ENCODE measurements at places on chromosomes 2 and 18.
A peak's percentile ranks its signal among the peaks of the same experiment; 100 is the strongest.

GRCh38 chr2:43230951-43231827 lies 4.8 kb upstream of the ZFP36L2 start:
- no peak for DNase-seq

GRCh38 chr2:157856187-157856515 lies 20.0 kb downstream of the ACVR1 start:
- DNase-seq = no peak

DNA sequence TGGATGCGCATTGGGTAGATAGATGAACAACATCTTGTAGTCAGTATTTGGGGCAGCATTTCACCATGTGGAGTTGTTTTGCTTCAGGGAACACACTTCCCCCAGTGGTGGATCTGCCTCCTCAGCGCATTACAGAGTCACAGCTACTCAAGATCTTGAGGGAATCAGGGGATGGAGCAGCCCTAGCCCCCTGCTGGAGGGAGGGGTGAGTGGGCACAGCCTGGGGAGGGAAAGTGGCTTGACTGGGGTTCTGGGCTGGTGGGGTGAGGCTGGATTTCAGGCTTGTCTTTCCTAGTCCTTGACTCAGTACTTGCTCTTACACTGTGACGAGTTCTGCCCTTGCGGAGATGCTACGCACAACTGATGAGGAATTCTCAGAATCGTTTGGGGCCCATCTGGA lies 271.0 kb upstream of the HS6ST1 start:
- DNase-seq = no peak

DNA sequence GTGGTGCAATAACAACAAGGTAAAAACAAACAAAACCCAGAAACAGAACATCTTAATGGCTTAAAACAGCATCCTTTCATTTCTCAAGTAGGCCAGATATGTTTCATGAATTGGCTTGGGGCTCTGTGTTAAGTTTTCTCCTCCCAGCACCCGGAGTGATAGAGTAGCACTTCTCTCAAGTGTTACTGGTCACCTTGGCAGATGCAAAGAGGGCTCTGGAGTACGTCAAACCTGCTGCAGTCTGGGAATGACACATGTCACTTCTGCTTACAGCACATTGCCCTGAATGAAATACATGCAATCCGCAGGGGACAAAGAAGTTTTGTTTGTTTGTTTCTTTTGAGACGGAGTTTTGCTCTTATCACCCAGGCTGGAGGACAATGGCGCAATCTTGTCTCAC lies 639.3 kb downstream of the CNTNAP5 start:
- DNase-seq = no peak

DNA sequence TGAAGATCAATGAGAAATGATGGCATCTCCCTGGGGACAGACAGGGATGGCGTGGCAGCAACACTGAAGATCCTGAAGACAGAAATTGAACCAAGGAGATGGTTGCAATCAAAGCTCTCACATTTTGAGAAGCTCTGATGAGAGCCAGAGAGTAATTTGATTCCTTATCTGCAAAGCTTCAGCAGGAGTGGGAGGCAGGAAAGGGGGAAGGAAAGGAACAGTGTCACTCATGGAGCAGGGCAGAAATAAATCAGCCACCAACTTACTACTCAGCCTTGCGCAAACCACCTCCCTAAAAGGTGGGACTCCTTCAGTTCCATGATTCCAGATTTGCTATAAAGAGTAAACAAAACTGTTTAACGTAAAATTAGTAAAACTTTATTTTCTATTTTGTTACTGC lies 119.2 kb downstream of the CACNB4 start:
- DNase-seq = no peak

- no peak for DNase-seq
Measured at GRCh38 chr2:140164449-140164848, 1384.3 kb upstream of the NXPH2 start.

GRCh38 chr2:232512602-232513001 lies 7.6 kb upstream of the PRSS56 start:
- DNase-seq = peak; percentile 93

DNA sequence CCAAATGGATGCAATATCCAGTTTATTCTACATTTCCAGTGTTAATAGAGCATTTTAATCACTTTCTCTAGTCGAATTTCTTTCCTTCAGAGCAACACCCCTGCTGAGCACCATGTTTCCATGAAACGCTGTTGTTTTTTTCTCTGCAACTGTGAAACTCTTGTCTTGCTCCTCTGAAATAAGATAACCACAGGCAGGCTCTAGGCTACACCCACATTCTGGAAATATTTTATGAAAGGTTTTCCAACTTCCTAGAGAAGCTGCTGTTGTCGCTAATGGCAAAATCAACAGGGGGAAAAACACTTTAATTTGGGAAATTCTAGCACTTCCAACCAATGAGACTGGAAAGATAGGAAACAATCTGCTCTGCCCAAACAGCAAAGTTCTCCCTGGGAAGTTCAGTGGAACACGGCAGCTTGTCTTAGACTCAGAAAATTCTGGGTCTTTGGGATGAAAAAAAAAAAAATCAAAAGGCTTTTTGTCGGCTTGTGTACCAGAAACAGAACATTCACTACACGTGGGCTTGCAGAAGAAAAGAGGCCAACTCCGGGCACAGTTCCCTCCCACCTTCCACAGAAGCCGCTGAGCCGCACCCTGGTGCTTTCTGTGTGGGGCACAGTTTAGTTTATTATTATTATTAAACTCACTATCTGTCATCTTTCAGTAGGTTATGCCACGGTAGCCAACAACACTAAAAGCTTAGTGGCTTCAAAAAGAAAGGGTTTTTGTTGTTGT lies 98.7 kb downstream of the MMADHC start:
- DNase-seq = no peak

Data from WERI-Rb-1 (cell line).